ENCODE measurements at places on chromosomes 7 and 10.

DNA sequence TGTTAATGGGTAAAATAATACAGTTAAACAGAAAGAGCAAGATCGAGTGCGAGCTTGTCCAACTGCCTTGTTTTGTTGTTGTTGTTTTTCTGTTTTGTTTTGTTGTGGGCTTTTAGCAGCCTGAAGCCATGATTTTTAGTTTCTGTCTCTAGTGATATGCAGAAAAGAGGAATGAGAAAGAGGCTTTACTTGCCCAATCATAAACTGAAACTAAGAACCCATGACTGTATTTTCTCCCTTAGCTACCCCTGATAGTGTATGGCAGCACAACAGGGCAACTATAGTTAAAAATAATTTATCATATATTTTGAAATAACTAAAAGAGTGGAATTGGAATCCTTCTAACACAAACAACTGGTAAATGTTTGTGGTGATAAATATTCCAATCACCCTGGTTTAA, 493.9 kb downstream of the GLRX3 start:
- DNase-seq, result no peak

DNA sequence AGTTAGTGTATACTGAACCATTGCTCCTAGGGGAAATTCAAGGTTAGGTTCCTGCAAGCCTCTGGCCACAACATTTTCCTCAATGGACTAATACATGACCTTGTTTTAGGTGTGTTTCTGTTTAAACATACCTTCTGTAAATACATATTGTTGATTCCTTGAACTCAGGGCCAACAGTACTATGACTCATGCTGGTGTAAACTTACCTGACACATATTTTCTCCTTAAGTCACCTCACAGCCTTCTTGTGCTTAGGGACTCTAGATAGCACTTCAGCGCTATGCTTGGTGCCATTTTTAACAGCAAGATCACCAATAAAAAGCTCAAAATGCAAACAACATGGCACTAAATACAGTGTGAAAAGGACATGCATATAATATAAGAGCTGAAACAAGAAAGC, 176.4 kb downstream of the TAX1BP1 start:
- DNase-seq, result no peak

DNA sequence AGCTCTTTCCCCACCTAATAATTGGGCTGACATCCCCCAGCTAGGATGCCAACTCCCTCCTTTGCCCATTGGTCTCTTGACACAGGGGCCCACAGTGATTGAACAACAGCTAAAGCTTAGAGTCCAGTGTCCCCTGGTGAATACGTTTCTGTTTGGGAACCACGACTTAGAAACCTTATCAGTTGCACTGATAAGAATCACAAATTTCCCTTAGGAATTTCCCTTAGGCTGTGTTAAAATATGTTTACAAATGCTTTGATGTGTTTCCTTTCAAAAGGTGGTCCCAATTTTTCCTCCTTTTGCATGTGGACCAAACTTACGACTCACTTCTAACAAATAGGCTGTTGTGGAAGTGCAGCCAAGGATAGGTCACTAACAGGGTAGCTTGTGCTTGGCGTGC, 126.0 kb upstream of the INHBA start:
- DNase-seq, result no peak

DNA sequence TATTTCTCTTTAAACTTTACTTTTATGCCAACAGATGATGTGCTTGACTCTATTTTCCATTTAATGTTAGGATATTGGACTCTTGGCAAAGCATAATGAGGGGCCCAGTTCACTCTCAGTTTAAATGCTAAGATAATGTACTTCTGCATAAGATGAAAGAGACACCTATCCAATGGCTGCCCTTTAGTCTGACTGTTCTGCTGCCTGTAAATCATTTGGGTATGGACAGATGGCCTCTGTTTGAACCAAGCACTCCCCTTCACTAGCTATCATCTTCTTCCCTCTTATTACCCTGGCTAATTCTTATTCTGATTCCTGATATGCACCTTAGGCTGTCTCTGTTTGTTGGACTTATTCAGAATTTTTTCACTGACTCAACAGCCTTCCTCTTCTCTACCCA, 72.1 kb downstream of the SEM1 start:
- DNase-seq, result no peak

DNA sequence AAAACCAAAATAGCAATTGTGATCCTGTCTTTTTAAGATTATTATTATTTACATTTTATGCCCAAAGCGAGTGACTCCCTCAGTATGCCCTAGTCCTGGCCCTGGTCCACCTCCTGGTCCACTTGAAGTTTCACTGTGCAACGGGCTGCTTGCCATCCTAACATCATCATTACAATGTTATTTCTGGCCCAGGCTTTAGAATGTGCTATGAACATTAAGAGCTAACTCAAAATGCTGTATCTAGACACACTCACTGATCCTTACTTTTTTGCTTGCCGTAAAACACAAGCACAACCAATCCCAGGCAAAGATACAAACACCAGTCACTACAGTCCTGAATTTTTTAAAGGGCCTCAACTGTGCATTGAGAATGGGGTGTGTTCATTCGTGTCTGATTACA, 38.4 kb downstream of the RHOBTB1 start:
- DNase-seq, result no peak

GRCh38 chr7:6453734-6454133, 6.0 kb upstream of the DAGLB start:
- DNase-seq, result no peak

GRCh38 chr10:13193637-13194036, 32.3 kb downstream of the MCM10 start:
- DNase-seq, result no peak

DNA sequence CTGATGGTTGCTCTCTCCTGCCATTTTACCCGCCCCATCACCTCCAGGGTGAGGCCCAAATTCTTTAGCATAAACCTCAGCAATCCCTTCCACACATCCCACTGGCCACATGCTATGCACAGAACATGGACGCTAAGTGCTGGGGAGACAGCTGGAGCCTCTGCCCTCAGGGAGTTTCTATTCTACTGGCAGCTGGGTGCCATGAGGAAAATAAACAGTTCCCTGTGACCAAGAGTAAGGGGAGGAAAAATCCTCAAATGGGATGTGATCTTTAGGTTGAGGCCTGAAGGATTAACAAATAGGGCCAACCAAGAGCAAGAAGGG, 1.2 kb downstream of the PARP12 start:
- DNase-seq, result peak; percentile 24

GRCh38 chr10:33196710-33197491, 137.6 kb downstream of the NRP1 start:
- no peak for DNase-seq

- no peak for DNase-seq
These were observed 192.8 kb upstream of the AKR1E2 start for GRCh38 chr10:4633186-4633585.

DNA sequence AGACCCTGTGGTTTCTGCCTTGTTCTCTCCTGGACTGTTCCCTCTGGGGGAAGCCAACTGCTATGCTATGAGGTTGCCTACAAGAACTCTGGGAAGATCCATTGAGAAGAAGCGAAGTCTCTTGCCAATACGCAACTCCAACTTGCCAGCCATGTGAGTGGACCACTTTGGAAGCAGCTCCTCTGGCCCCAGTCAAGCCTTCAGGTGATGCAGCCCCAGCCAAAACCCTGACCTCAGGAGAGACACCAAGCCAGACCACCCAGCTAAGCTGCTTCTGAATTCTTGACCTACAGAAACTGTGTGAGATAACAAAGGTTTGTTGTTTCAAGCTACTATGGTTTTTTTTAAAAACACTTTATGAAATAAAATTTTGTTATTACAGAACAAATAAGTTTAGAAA, 20.2 kb upstream of the MYL7 start:
- DNase-seq, result no peak

DNA sequence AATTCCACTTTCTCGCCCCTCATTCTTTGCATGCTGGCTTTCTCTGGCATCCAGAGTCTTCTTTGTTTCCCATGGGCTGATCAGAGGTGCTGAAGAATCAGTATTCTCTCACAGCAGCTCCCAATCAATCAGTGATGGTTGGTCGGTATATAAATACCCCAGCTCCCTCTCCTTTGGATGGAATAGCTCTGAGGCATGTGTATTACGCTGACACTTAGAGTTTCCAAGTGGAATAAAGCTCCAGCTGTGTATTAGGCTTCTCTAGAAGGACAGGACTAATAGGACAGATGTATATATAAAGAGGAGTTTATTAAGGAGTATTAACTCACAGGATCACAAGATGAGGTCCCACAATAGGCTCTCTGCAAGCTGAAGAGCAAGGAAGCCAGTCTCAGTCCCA, 218.3 kb upstream of the GRB10 start:
- no peak for DNase-seq

DNA sequence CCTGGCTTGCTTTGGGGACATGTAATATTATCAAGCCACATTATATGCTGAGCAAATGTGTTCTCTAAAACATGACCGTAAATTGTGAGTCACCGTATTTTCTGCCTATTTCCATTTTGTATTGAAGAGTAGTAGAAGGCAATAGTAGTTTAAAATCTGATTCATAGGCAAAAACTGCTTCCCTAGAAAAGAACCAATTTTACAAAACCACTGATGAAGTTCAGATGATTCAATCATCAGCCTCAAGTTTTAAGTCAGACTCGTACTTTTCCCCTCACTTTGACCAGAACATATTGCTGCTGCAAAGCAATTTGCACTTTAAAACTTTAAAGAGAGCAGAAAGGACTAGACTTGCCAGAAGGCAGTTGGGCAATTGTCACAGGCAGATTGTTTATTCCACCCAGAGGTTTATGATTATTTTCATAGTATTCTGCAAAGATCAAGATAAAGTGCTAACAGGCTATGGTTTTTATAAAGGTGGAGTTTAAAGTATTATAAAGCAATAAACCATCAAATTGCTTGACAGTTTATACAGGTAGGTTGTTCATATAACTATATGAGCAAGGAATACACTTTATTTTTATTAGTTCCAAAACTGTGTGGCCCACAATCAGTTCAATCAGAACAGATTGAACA, 168.2 kb downstream of the ETV1 start:
- no peak for DNase-seq

DNA sequence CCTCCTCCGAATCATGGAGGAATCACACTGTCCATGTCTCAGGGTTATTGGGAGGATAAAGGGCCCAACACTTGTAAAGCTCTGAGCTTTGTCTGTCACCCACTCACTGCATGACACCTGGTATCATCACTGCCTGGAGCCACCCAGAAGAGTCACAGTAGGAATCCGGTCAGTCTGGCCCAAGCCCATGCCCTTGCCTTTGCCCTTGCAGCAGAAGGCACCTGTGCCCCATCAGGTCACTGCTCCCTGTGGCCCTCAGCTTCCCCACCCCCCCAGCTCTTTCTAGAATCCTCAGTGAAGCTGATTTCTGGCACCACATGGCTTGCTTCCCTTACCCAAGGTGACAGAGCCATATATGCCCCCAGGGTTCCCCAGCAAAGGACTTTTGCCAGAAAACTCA, 14.4 kb downstream of the LDB3 start:
- DNase-seq, result no peak

GRCh38 chr10:12650538-12651298, 301.4 kb downstream of the CAMK1D start:
- no peak for DNase-seq

DNA sequence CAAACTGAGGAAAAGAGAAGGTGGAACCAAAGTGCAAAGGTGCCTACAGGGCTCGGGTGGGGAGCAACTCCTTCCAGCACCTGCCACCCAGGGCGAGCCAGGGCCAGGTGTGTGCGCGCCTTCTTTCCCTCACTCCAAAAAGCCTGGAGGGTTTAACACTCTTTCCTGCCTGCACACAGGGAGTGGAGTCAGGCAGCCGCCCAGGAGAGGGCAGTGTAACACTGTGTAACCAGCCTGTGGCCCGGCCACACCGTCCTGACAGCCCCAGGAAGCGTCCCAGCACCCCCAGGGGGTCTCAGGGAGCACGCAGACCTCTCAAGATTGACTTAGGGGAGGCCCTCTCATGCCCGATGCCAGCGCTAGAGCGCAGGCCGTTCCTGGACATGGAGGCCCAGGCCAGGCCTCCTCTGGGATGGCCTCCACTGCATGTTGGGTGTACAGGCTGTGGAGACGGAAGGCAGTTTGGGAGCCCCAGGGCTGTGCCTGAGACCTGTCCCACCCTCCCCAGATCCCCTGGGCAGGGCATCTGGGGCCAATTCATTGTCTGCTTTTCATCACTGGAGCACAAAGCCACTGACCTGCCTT, 13.4 kb downstream of the BRI3 start:
- DNase-seq, result no peak

DNA sequence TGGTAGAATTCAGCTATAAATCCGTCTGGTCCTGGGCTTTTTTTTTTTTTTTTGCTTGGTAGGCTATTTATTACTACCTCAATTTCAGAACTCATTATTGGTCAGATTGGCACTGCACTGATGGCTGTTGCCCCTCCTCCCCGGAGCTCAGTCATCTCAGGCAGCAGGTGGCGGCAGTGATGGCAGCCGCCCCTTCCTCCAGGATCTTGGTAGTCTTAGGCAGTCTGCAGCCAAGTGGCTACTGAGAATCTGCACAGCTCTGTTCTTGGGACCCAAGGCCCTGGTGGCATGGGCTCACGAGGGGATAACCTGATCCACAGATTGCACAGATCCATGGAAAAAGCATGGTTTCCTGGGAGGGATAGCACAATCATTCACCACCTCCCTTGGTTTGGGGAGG, 77.9 kb downstream of the GPR85 start:
- DNase-seq, result no peak

DNA sequence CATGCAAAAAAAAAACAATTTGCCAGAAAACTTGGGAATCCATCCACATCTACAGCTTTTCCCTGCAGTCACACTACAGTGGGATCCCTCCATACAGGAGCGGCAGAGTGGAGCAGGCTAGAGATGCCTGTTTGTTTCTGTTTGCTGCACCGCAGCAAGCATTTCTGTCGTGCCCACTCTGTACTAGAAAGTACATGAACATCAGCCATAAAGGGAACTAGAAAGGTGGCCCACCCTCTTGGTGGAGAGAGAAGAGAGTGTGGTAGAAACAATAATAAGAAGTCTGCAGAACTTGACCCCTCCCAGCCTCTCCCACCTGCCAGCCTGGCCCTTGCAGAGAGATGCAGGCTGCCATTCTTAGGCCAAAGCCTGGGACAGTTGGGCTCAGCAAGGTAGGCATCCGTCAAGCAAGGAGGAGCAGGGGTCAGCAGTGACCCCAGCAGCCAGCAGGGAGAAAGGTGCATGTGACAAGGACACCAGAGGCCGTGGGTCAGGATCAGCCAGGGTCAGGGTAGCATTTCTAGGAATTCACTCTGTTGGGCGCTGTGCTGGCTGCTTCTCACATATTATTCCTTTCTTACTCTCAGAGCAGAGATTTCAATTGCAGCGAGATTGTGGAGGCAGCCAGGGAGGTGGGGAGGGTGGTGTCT, 171.8 kb downstream of the EGFR start:
- DNase-seq, result no peak

- DNase-seq, result no peak
These were observed 19.5 kb downstream of the C10orf67 start for GRCh38 chr10:23325132-23325531.

DNA sequence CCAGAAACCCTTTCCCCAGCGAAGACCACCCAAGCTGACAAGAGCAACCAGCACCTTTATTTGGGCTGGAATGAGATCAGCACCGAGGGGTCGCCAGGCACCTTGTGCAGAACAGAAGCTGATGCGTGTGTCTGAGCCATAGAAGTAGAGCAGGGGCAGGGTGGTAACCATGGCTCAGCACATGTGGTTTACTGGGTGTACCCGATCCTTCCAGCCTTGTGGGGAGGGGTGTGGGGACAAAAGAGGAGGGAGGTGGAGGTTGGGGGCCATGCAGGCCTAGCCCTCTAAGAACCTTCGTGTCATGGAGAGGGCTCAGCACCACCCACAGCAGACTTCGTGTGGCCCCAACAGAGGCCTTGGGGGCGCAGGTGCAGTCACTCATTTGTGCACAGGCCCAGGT, 84.0 kb upstream of the GTF2I start:
- no peak for DNase-seq

Data from type B pancreatic cell (in vitro differentiated cells).